GM23248 (cell line): ENCODE measurements at places on chromosomes 2 and 18.

GRCh38 chr2:160199683-160200389 lies at the start of gene ITGB6:
TSS of gene ITGB6 (minus strand) at chr2:160200272. CDS start at chr2:160200063, 209 bp downstream.
- no peak for DNase-seq

GRCh38 chr2:174024524-174025270 lies 59.5 kb upstream of the SP3 start:
- peak; percentile 94 for DNase-seq

DNA sequence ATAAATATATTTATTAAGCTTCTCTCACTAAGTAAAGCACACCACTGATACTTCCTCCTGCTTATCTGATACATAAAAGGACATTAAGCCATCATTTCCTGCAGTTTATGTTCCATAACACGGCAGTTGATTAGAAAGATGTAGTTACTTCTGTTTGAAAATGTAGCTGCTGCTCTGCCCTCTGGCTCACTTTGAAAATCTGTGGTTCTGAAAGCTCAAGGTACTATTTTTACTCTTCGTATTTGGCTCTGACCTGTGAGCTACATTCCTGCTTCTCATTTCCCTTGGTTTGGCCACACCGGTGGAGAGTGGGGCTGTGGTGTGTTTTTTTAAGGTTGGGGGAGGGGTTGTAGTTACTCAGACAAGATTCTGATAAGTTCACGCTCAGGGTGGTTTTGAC lies 12.8 kb upstream of the TTN start:
- DNase-seq, result no peak

- DNase-seq, result peak; percentile 50
Measured at GRCh38 chr18:42578792-42579191, 536.7 kb downstream of the RIT2 start.

DNA sequence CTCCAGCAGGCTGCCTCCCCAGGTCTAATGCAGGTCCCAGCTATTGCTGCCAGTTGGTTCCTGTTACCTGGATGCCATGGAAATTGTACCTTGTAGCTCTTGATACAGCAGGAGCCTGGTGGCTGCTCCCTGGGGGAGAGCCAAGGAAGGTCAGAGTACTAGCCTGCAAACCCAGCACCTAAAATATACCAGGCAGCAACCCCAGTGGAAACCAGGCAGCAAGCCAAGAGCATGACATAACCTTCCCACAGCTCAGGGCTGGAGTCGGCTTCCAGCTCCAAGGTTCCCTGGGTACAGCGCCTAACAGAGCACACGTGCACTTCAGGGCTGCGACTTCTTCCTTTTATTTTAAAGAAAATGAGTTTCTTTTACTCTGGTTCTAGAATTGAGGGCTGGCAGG lies 30.3 kb downstream of the TNP1 start:
- peak; percentile 74 for DNase-seq

GRCh38 chr2:120251880-120252224 lies 800 bp upstream of the RALB start:
- DNase-seq, result peak; percentile 26

GRCh38 chr2:188573453-188573852 lies 281.8 kb downstream of the GULP1 start:
- no peak for DNase-seq

- peak; percentile 42 for DNase-seq
Measured at GRCh38 chr18:72700961-72701710, 157.0 kb upstream of the CBLN2 start.

DNA sequence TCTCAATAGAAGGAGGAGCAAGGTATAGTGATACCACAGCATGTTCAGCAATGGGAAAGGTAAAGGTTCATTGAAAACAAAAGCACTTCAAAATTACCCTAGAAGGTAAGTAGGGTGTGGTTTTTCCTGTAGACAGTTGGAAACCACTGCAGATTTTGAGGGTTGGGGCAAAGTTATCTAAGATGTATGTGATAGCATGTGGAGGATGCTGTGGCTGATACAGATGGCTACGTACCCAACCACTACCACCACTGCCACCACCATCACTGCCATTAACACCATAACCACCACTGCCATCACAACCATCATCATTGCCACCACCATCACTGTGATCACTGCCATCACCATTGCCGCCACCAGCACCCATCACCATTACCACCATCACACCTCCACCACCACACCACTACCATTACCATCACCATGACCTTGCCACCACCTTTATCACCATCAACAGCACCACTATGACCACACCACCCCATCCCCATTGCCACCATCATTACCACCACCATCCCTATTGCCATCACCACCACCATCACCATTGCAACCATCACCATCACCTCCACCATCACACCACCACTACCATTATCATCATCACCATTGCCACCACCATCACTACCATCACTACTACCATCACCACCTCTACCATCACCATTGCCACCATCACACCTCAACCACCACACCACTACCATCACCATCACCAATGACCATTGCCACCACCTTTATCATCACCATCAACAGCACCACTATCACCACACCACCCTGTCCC lies 3.7 kb downstream of the TMSB10 start:
- DNase-seq, result no peak

DNA sequence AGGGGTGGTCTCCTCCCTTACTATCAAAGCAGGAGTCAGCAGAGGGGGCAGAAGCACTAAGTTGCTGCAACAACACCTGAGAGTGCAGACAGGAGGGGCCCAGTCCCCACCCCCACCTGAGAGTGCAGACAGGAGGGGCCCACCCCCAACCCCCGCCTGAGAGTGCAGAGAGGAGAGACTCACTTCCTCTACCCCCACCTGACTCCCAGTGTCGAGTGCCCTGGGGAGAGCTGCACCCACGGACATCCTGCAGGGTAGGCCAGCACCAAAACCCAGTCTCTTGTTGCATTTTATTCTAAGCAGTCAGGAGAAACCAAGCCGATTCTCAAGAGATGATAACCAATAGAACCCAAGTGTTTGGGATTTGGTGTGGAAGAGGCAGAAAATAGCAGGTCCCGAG lies 78.4 kb downstream of the NAPG start:
- no peak for DNase-seq

- DNase-seq, result peak; percentile 70
Measured at GRCh38 chr2:69271831-69272257, 115.2 kb downstream of the GFPT1 start.

DNA sequence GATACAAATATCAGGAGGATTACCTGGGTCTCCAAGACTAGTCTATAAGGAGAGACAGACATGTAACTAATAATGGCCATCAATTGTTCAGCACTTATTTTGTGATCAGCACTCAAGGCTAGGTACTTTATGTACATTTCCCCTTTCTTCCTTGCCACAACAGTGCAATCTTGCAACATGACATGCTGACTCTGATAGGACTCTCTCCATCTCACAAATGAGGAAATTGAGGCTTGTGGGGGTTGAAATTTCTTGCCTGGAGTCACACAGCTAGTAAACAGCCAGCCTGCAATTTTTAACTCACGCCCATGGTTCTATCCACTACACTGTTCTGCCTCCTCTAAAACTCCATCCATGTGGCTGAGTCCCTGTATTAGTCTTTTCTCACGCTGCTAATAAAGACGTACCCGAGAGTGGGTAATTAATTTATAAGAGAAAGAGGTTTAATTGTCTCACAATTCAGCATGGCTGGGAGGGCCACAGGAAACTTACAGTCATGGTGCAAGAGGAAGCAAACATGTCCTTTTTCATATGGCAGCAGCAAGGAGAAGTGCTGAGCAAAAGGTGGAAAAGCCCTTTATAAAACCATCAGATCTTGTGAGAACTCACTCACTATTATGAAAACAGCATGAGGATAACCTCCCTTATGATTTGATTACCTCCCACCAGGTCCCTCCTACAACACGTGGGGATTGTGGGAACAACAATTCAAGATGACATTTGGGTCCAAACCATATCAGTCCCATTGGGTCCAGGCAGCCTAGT lies 302.4 kb downstream of the PLCL1 start:
- no peak for DNase-seq

- DNase-seq, result no peak
Measured at GRCh38 chr2:223720367-223720766, 117.0 kb downstream of the AP1S3 start.

DNA sequence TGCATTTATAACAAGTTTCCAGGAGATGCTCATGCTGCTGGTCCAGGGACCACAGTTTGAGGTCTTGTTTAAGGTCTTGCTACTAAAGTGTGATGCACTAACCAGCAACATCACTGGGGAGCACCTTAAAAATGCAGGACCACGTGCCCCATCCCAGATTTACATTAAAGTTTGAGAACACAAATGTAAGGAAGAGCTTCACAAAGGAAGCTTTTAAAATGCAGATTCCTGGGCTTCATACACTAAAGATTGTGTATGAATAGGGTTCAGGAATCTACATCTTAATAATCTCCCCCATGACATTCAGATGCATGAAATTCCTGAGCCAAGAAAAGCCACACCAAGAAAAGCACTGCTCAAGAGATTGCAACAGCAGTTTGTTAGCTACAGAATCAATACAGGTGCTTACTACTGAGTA lies 235.3 kb upstream of the TANK start:
- DNase-seq, result no peak
